Stimulated activated CD8-positive, alpha-beta memory T cell treated with anti-CD3 and anti-CD28 coated beads, Interleukin-2, amount 100 ng/mL, for 1 hour (primary cell): ENCODE measurements at places on chromosomes 13 and 19.
A peak's percentile ranks its signal among the peaks of the same experiment; 100 is the strongest.

DNA sequence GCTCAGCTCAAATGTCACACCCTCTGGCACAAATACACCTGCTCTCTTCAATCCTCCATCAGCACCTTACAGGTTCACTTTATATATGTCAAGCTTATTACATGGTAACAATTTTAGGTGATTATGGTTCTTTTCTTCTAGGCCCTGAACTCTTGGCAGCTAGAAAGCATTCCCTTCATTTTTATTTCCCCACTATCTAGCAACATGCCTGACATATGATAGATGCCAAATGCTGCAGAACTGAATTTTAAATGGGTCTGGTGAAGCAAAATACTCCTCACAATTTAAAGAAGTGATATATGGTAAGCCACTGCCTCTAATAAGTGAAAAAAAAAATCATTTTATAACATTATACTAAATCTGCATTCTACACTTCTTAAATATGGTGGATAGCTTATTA is 95.2 kb downstream of the USP12 start:
- no peak for DNase-seq

DNA sequence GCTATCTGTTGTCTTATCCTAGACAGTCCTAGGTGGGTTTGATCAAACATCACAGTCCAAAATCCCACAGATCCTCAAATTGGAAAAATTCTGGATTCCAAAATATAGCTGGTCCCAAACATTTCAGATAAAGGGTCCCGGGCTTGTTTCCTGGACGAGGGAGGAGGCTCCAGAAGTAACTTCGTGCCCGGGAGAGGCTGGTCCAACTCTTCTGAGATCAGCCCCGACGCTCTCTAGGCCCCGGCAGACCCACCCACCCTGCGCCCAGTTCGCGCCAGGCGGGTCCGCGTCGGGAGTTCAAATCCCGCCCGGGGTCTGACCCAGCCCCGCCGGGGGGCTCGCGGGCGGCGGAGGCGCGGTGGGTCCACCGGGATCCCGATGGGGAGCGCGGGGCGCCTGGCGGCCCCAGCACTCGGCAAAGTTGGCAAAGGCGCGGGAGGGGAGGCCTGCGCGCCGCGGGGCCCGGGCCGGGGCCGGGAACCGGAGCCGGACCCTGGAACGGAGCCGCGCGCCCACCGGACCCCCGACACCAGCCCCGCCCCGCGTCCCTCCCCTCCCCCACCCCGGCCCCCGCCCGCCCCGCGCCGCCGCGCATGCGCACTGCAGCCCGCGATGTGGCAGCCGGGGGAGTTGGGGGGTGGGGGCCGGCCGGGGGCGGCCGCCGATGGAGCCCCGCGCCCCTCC is 513 bp downstream of the MIER2 start:
- peak; percentile 1 for DNase-seq

DNA sequence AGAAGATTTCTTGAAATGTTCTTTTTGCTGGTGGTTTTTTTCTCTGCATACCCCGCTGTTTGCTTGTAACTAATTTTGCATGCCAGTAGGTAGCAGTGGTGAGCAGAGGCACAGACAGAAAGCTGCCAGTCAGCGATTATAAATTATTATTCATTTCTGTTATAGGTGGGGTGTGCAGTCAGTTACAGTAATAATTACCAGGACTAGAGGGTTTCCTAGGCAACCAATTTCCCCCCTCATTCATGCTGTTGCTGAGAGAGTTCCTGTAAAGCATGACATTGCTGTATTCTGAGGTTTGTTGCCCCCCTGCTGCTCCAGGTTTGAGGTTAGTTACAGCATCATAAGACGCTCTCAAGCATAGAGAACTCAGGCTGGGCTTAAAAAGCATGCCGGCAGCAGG is 104.5 kb downstream of the URI1 start:
- DNase-seq, result no peak

GRCh38 chr13:62320129-62321108 is 904.8 kb upstream of the PCDH20 start:
- no peak for DNase-seq

- DNase-seq, result no peak
Observed at GRCh38 chr13:48790199-48790598, 136.5 kb downstream of the CYSLTR2 start.

DNA sequence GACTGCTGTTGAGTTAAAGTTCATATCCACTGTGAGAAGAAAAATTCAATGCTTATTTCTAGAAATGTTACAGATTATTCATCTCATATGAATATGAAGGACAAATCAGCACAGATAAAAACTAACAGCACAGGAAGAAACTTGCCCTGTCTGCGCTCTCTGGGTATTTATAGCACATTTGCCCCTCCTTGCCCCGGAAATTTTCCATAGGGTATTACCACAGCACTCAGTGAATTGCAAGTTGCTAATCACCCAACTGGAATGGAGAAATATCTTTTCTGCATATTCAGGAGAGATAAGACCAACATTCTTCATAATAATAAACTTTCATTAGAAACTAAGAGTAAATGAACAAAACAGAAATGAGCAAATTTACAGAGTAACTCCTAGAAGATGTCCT is 318.0 kb upstream of the KLF12 start:
- DNase-seq, result no peak

- no peak for DNase-seq
Observed at GRCh38 chr19:8221161-8221560, 12.0 kb downstream of the CERS4 start.

DNA sequence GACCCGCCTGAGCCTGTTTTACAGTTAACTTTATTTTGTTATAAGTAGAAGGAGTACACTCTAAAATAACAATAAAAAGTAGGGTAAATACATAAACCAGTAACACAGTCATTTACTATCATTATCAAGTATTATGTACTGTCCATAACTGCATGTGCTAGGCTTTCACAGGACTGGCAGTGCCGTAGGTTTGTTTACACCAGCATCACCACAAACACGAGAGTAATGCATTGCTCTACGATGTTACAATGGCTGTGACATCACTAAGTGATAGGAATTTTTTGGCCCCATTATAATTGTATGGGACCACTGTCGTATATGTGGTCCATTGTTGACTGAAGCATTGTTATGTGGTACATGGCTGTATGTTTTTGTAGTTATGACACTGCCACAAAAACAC is 41.3 kb upstream of the SLC7A9 start:
- no peak for DNase-seq

- DNase-seq, result no peak
Observed at GRCh38 chr13:50484472-50485113, 358.9 kb downstream of the DLEU7 start.

GRCh38 chr19:4577020-4577782 is 17.7 kb upstream of the SEMA6B start:
- no peak for DNase-seq

DNA sequence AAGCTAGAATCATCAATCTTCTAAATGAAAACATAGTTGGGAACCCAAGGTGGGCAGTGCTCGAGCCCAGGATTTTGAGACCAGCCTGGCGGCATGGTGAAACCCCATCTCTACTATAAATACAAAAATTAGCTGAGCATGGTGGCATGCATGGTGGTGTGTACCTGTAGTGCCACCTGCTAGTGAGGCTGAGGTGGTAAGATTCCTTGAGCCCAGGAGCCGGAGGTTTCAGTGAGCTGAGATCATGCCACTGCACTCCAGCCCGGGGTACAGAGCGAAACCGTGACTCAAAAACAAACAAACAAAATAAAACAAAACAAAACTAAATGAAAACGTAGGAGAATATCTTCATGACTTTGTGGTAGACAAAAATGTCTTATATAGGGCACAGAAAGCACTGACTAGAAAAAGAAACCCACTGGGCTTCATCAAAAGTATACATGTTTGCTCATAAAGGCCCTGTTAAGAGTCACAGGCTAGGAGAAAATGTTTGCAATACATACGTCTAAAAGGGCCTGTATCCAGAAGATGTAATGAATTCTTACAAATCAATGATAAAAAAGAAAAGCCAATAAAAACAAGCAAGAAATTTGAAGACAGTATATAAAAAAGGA is 353.6 kb downstream of the FGF9 start:
- DNase-seq, result no peak

GRCh38 chr13:20461481-20461859 is 64.2 kb downstream of the CRYL1 start:
- no peak for DNase-seq

- DNase-seq, result no peak
Observed at GRCh38 chr13:40640845-40641458, 25.5 kb downstream of the FOXO1 start.

DNA sequence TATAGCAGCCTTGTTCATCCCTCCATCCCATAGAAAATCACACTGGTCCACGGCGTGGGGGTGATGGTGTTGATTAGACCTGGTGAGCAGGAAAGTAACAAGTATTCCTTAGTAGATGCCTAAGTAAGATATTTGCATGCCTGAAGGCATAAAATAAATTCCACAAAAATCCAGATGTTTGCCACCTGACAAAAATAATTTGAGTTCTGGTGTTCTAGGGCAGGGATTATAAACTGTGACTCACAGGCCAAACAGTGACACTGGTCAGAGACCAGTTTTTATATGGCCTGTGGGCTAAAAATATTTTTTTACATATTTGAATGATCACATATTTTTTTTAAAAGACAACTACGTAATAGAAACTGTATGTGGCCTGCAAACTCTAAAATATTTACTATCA is 310.7 kb downstream of the RFC3 start:
- DNase-seq, result no peak

GRCh38 chr19:10603873-10604459 is 16.9 kb upstream of the AP1M2 start:
- no peak for DNase-seq

DNA sequence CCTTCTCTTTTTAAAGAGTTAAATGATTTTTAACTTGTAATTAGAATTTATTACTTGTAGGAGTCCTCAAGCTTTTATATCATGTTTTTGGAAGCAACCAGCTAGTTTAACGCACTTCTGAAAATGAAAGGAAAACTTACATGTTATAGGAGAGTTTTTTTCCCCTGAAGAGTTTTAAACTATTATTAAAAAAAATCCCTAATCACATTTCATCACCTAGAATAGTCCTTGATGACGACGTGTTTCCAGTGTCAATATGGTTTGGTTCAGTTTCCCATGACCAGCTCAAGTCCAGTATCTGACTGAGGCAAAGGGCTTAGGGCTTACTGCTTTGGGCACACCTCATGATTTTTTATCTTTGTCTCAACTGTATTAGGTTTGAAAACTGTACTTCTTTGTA is 36.0 kb downstream of the URI1 start:
- DNase-seq, result no peak

DNA sequence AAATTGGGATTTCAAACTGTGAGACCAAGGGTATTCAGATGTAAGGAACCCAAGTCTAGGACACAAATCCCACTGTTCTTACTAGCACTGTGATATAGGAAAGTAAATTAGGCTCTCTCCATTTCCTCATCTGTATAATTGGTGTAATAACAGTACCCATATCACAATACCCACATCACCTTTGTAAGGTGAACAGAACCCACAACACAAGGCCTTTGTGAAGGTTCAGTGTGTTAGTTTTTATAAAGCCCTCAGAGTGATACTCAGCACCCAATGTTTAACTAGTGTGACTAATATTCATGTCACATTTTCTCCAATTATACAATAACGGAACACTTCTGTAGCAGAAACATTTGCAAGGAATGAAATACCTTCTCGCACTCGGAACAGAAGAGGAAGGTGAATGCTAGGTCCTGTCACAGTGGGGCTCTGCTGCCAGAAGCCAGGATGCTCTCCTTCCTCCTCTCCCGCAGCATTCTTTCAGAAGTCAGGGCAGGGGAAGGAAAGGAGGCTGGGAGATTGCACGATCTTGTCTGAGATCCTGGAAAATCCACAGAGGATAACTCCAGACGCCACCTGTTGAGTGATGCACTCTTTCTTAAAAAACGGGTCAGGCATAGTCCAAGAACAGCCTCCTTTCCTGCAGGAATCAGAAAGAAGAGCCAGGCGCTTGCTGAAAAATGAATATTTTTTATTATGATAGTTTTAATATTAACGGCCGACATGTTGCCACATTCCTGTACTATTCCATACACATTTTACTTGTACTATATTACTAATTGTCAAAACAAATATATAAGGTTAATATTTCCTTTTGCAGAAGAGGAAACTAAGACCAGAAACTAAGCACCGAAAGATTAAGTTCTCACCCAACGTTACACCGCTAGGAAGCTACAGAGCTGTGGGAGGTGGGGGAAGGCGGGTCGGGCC is 762 bp downstream of the ZNF45 start:
- DNase-seq, result no peak

- no peak for DNase-seq
Observed at GRCh38 chr19:10747271-10747670, 29.4 kb downstream of the DNM2 start.

GRCh38 chr13:110387451-110388107 is 80.5 kb downstream of the COL4A2 start:
- no peak for DNase-seq

DNA sequence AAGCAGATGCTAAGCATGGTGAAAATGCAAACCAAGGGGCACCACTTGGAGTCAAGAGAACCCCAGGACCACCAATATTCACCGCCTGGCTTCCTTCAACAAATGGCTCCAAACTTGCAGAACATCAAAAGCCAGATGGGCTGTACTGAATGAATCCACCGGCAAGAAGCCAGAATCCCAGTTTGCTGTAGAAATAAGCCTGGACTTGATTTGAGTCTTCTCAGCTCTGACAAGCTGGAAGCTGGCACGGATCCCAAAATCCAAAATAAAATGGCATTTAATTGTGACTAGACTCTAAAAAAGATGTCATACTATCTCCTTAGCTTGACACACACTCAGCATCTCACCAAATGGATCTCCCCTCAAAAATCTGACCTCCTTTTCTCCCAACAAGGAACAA is 11.9 kb downstream of the EFNB2 start:
- DNase-seq, result no peak

GRCh38 chr13:28357911-28358433 is 137.0 kb downstream of the FLT1 start:
- no peak for DNase-seq

DNA sequence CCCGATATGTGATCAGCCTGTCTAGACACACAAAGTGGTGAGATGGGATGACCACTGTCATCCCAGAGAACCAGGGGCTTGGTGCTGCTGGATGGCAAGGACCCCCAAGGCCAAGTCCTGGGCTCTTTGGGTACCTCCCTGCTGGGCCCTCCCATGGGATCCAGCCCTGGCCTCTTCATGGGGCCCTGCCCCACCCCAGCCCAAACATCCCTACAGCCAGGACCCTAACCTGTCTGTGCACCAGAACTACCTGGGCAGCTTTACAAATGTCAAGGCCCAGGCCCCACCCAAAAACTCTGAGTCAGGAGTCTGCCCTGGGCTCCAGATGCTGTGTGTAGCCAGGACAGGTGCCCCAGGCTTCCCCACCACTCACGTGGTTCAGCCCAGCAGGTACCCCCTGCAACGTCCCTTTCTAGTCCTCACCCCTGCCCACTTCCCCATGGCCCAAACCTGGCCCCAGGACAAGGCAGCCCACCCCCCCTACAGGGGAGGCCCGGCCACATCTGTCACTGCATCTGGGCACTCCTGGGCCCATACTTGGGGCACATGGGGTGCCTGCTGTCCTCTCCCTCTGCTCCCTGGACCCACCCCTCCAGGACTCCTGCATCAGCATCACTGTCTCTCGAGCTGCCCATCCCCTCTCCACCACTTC is 233.5 kb downstream of the TUBA3C start:
- no peak for DNase-seq

DNA sequence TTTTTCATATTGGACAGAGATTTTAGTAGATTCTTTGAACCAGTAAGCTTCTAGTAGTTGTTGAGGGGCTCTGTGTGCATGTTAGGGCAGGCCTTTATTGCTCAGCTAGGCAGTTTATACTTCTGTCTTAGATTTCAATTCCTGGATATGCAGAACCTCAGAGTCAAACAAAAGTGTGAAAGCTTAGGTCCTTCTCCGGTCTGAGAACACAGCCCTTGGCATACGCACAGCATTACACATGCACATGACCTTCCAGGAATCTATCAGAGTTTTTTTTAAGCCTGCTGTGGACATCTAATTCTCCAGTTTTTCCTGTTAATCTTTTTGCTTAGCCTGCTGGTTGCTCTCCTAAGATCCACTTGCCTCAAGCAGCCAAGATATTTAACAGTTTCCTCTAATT is 77.9 kb upstream of the KL start:
- DNase-seq, result no peak
